NCI-H1930 (cell line): ENCODE measurements at places on chromosomes 1 and 21.
A peak's percentile ranks its signal among the peaks of the same experiment; 100 is the strongest.

DNA sequence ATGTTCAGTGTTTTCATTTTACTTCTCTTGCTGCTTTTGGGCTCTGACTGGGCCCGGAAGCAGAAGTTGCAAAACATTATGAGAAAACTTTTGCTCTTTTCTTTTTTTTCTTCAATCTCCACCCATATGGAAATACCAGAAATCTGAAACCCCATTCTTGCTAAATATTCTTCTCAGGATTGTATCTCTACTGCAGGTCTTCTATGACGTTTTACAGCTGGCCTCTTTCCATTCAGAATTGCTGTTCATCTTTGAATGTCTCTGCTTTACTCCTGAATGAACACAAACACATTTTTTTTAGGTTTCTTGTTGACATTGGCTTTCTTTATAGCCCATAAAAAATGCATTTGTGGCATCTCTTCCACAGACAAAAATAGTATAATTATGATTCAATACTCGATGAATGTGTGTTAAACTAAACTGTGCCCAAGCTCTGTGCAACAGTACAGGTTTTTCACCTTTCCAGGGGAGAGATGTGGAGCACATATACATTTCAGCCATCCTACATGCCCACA lies 18.8 kb downstream of the PTPRC start:
- peak; percentile 9 for DNase-seq

DNA sequence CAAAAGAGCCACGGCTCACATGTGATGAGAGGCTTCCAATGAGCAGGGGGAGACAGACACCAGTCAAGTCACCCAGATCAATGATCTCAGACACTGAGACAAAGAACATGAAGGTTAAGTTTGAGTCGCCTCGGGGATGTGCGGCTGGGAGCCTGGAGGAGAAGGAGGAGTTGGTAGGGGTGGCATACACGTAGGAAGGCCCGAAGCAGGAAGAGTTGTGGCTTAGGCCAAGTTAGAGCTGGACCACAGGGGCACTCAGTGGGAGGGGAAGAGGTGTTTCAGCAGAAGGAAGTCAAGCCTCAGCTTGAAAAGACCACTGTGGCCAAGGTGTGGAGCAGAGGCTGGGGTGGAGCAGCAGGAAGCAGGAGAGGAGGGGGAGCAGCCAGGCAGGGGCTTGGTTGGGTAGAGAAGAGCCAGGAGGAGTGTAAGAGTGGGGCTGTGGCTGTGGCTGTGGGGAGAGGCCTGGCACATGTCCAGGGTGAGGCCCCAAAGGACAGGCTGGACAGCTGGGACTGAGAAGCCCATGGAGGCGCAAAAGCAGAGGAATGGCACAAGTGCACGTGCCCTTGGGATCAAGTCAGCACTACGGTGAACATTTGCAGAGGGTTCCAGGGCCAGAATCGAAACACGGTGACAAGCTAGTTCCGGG lies 27.6 kb downstream of the CTNNBIP1 start:
- no peak for DNase-seq

GRCh38 chr21:45763074-45763473 lies 119.5 kb downstream of the PCBP3 start:
- DNase-seq: no peak

- DNase-seq: no peak
Observed at GRCh38 chr1:99176753-99177152, 87.5 kb upstream of the PLPPR4 start.

- DNase-seq: no peak
Observed at GRCh38 chr1:195744256-195744655, 864.0 kb downstream of the KCNT2 start.

DNA sequence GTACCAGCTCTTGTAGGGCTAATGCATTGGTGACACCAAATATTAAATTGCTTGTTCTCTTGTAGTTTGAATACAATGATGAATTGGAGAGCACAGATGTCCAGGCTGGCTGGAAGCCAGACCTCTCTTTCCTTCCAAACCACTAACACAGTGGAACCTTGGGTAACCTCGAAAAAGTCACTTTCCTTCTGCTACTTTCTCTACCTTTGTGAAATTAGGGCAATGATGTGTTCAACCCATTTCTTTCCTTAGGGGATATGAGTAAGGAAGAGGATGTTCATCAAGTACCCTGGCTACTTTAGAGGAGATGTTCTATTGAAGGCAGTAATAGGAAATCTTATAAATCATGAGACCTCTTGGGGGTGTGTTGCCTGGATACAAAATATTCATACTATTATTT lies 55.7 kb downstream of the XCL2 start:
- no peak for DNase-seq

- no peak for DNase-seq
Observed at GRCh38 chr1:31708324-31708723, 4.5 kb upstream of the COL16A1 start.
